ENCODE measurements at places on chromosomes 13 and 19.
A peak's percentile ranks its signal among the peaks of the same experiment; 100 is the strongest.

GRCh38 chr19:4360641-4361151 lies 17.3 kb downstream of the MPND start:
- no peak for DNase-seq

DNA sequence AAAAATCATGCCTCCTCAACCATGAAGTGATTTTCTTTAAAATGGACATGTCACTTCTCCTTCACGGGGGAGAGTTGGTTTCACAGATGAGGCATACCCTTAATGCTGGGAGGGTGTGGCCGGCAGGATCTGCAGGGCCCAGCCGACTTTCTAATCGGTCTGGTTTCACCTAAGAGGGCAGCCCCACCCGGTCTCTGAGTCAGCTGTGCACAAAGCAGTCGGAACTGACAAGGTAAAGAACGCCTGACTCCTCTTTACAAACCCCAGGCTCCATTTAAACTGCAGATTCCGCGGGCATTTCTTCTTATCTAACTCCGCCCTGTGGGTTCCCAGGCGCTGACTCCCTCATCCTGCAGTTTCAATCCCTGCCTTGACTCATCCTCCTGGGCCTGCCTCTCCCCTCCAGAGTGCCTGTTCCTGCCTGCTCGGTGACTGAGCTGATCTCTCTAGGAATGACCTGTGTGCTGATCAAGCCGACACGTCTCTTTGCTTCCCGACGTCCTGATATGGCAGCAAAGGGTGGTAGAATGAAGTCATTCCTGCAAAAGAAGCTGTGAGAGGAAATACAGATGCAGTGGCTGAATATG lies 63.4 kb downstream of the EFNB2 start:
- peak; percentile 76 for DNase-seq

DNA sequence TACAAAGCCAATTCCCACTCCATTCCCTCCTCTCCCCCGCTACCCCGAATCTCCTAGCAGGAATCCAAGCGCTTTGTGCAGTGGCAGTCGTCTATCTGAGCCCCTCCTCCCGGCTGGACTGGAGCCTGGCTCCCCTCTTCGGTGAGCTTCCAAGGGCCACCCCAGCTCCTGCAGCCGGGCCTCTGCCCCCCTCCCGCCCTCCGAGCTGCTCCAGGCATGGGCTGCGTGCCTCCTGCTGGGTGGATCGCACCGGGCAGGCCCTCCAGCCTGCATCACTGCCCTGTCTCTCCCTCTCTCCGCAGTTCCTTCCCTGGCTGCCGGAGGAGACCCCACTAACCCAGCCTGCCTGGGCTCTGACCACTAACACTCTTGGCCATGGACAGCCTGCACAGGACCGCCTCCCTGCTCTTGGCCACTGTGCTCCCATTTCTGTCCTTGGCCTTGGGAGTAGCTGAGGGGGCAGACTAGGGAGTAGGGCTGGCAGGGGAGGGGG lies 12.9 kb upstream of the LENG8 start:
- no peak for DNase-seq

DNA sequence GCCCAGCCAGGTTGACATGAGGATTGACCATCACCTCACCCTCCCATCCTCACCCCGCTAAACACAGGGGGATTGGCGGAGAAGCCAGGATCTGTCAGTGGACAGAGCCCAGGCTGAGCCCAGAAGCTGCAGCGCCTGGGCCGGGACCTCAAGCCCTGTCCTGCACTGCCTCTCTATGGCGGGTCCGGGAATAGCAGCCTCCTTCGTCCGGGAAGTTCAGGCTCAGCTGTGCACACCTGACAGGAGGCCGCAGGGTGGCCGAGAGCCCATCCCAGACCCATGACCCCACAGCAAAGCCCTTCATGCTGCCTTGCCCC lies 67.8 kb downstream of the SPACA7 start:
- DNase-seq: no peak

DNA sequence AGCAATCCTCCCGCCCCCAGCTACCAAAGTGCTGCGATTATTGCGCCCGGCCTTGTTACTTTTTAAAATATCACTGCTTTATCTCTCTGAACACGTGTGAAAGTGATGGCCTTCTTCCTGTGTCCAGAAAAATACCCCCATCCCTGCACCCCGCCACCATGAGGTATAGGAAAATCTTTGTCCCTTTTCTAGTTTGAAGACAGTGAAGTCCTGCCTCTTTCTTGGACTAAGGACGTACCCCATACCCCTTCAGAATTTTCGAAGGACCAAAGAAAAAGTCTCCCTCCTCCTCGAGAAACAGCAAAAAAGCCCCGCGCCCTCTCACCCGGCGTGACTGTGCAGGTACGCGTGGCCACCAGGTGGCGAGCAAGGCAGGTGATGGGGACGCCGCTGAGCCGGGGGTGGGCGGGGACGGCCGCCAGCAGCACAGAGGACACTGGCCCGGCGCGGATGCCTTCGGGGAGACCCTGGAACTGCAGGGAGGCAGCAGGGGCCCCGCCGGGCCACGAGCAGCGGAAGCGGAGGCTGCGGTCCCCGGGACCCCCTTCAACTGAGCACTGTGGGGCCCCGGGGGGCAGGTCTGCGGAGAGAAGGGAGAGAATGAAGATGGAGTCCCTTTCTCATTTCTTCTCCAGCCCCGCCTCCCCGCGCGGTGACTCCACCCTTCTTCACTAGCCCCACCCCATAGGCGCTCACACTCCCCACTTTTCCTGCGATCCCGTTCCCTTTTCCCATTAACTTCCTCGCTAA lies 3.2 kb downstream of the VSIG10L start:
- no peak for DNase-seq

DNA sequence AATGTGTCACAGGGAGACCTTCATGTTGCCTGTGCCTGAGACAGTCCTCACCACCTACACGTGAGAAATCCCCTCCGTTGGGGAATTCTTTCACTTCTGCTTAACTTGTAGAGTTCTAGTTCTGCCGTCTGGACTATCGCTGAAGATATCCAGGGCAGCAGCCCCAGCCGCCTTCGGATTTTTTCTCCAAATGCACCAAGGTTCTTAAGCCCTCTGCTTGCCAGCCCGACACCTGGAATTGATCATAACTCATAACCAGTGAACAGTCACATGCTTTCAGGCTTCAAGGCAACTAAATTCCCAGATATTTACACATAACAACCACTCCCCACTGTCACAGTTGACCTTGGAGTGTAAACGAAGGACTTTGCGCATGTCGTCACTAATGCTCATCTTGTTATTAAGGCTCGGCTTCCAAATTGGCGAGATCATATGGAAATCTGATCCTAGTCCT lies 114.4 kb downstream of the RAB20 start:
- no peak for DNase-seq

GRCh38 chr13:31399690-31400089 lies 199.9 kb downstream of the B3GLCT start:
- DNase-seq: no peak

- no peak for DNase-seq
These were observed 210.5 kb downstream of the PDS5B start for GRCh38 chr13:32796754-32797153.

- no peak for DNase-seq
These were observed 100.8 kb downstream of the TUBGCP3 start for GRCh38 chr13:112487127-112487517.

DNA sequence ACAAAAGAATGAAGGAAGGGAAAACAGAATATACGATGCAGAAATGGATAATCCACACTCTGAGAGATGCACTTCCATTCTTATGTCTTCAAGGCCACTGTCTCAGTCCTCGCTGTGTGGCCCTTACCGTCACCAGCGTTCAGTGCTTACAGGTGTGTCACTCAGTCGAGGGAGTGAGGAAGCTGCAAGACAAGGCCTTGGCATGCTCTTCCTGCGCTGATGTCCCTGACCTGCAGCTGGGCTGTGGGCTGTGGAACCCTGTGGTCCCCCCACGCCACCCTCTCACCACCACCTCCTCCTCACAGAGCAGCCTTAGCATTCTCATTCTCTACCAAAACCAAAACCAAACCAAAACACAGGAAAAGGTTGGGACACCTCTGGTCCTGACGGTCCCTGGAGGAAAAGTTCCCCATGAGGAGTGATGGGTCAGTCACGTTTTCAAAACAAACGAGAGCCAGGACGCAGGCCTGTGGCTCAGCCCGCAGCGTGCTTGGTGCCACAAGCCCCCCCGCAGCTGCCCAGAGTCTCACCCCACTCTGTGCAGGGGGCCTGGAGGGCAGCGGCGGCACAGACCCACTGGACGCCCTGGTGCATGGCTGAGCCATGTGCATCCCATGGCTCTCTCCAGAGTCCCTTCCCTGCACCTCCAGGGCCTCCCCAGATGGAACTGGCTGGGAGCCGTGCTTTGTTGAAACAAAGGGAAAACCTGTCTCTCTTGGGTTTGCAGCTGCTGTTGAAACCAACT lies 48.2 kb upstream of the GPR183 start:
- DNase-seq: no peak

DNA sequence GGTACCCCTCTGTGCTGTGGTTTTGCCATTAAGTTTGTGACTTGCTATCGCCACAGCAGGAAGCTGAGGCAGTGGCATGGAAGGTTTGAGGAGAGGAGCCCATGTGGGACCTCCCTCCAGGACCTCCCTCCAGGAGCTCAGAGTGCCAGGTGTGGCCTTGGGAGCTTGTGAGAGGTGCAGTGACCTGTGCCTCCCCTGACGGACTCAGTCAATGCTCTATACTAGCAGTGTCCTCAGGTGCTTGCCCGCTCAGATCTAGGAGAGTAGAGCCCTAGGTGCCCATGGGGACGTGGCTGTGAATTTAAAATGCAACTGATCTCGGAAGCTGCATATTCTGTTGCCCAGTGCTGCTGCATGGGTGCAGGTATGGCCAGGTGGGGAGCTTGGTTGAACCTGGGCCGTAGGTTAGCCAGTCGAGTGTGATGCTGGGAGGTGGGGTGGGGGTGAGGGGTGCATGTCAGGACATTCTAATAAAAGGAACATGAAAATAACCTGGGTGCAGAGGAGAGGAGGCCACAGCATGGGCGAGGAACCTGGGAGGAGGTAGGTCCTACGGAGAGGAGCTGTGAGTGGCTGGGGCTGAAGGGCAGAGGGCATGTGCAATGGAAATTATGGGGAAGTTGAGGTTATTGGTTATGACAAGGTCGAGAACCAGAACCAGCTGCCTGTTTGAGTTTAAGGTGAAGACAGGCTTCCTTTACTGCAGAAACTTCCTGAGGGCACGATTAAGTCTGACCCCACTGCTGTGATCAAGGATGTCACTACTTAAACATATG lies 41.6 kb downstream of the TEX29 start:
- no peak for DNase-seq

GRCh38 chr13:100306434-100306999 lies 217.6 kb downstream of the PCCA start:
- DNase-seq: no peak

DNA sequence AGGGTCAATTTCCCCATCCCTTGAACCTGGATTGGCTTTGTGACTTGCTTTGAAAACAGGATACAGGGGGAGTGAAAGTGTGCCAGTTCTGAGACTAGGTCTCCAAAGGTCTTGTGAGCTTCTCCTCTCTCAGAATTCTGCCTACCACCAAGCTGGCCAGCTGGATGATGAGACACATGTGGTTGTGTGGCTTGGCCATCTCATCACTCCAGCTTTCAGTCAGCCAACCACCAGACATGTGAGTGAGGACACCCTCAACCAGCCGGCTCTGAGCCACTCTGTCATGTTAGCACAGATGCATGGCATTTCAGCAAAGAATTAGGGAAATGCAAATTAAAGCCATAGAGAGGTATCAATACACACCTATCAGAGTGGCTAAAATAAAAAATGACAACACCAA lies 29.5 kb downstream of the ENOX1 start:
- DNase-seq: no peak

DNA sequence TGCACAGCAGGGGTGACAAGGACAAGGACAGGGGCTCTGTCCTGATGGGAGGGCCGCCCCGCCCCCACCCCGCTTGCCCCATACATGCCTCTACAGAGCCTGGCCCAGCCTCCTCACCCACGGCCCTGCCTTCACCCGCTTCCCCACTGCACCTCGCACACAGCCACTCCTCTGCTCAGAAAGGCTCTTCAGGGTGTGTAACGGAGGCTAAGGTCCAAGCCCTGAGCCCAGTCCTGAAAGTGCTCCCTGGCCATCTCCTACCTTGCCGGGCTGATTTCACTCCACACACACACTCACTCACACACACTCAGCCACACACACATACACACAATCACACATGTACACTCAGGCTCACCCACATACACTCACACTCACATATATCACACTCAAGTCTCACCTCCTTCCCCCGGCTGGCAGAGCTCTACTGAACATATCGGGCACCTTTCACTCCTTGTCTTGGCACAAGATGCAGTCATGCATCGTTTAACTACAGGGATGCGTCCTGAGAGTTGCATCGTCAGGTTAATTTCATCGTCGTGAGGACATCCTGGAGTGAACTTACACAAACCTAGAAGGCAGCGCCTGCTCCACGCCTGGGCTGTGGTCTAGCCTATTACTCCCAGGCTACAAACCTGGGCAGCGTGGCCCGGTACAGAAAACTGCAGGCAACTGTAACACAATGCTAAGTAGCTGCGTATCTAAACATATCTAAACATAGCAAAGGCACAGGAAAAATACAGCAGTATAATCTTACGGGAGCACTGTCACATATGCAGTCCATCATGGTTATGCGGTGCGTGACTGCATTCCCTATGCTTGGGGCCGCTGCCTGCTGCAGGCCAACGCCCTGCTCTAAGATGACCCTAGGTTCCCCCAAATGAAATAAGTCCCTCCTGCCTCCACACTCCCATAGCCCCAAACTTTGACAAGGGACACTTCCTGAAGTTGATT lies 13.1 kb downstream of the EPS15L1 start:
- no peak for DNase-seq

GRCh38 chr13:41678848-41679247 lies 221.5 kb downstream of the RGCC start:
- no peak for DNase-seq

DNA sequence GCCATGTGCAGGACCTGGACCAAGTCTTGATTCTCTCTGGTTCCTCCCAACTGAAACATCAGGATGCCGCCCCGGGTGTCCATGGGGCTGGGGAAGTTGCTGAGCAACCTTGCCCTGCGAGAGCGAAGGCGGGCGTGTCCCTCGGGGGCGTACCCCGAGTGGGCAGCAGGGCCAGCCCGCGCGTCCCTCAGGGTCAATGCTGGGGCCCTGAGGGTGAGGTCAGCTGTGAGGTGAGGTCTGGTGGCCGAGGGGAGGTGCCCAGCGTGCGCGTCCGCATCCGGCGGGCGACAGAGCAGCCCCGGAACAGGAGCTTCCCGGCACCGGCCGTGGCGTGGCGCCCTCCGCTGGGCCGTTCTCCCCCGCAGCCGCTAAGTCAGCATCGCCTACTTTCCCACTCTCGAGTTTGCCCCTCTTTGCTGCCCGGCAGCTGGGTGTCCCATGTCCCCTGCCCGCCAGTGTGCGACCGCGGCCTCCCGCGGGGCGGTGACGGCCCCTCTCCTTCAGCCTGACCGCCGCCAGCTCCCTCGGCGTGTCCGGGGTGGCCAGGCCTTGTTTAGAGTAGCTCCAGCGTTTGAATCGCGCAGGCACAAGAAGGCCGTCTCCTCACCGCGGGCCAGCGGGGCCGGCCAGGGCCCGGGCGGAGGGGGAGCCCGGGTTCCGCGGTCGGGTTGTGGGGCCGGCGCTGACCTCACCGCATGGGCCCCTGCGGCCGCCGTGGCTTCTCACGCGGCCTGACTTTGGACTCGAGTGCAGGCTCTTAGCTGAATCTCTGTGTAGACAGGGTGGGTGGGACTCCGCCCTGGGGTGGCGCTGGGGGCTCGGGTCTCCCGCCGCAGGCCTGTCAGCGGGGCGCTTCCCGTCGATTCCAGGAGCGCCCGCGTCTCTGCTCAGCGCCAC lies 33.0 kb downstream of the GJA3 start:
- DNase-seq: no peak

GRCh38 chr19:50836543-50837195 lies 3.3 kb upstream of the KLK15 start:
- DNase-seq: no peak

GRCh38 chr19:29482855-29483640 lies 42.7 kb upstream of the VSTM2B start:
- DNase-seq: no peak
